ENCODE measurements at places on chromosomes 16 and 17. TPM values are rescaled to one million over a fixed set of nuclear protein-coding genes. Genes with fewer than 3 reads are reported as not detected.
A peak's percentile ranks its signal among the peaks of the same experiment; 100 is the strongest.

The CYB5B gene
- 120 TPM for total RNA-seq

The FNDC8 gene
- total RNA-seq: not detected

The GRIN2A gene
- 0.03 TPM for total RNA-seq

The CACNA1G gene
- total RNA-seq: not detected

The ST6GALNAC1 gene
- 0.77 TPM for total RNA-seq

The DLX3 gene
- 0.13 TPM for total RNA-seq

The SRL gene
- total RNA-seq: 0.26 TPM

The TBX4 gene
- 1.1 TPM for total RNA-seq

DNA sequence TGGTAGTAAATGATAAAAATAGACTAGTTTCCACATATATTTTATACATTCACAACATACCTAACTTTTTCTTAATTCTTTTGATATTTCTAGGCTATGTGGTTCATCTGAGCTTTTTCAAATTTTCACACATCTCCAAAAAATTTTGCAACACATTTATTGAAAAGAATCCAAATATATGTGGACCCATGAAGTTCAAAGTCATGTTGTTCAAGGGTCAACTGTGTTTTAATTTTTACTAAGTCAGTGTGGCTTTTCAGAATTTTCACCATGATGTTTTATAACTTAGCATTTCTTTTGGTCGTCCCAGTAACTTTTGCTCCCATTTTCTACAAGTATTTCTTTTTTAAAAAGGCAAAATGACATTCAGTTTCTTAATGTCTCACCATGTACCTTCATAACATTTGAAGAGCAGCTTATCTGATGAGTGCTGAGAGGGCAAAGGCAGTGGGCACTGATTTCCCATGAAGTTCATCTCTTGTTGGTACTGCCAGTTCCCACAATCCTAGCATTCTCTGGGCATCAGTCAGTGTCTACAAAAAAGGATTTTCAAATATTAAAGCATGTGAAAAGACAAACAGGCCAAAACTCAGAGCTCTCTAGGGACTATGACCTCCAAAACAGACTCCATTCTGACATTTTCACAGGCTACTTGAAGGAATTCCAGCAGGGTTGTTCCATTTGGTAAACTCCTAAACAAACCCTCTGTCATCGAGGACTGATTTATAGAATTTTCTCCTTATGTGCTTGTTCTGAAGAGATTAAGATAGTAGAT lies 80.3 kb downstream of the MRTFB start:
- no peaks in the 10 kb centered on the region for H3K27me3 ChIP-seq
- peaks cover 3% of the 10 kb centered on the region for H3K4me1 ChIP-seq
- H3K27ac ChIP-seq: no peak overlapping the region
- H3K4me3 ChIP-seq: no peak overlapping the region

GRCh38 chr17:72056727-72057290 lies 64.0 kb upstream of the SOX9 start:
- no peak overlapping the region for H3K27ac ChIP-seq
- H3K36me3 ChIP-seq: no peaks in the 10 kb centered on the region
- H3K4me1 ChIP-seq: no peaks in the 10 kb centered on the region
- H3K27me3 ChIP-seq: no peaks in the 10 kb centered on the region
- no peak for DNase-seq

DNA sequence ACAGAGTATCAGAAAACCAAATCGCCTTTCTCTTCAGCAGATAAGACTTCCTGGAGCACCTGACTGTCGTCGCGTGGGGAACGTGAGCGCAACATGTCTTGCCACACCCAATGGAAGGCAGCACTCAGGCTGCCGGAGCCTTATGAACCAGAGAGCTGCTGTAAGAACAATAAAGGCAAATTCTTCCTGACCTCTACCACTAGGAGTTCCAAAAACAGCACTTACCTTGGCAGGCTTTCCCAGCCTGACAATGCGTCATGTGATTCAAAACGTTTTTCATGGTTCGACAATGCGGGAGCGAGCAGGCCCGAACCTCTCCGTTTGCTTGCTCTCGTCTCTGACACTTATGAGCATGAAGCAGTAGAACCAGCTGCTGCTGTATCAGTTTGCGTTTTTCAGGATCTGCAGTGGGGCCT lies 75.8 kb upstream of the TRAP1 start:
- peaks cover 3% of the 10 kb centered on the region for H3K27me3 ChIP-seq
- no peak overlapping the region for H3K4me3 ChIP-seq
- H3K27ac ChIP-seq: peak overlapping the region; percentile 51

- peak overlapping the region; percentile 51 for H3K4me3 ChIP-seq
- H3K36me3 ChIP-seq: peaks cover 8% of the 10 kb centered on the region
- peaks cover 50% of the 10 kb centered on the region for H3K4me1 ChIP-seq
- H3K27me3 ChIP-seq: peaks cover 4% of the 10 kb centered on the region
- peak overlapping the region; percentile 84 for H3K27ac ChIP-seq
- DNase-seq: no peak
Measured at GRCh38 chr17:75267153-75267410, 3.9 kb downstream of the MIF4GD start.

GRCh38 chr16:65181071-65181561 lies 59.3 kb upstream of the CDH11 start:
- H3K27me3 ChIP-seq: no peaks in the 10 kb centered on the region
- no peaks in the 10 kb centered on the region for H3K4me1 ChIP-seq
- no peak for DNase-seq
- no peak overlapping the region for H3K27ac ChIP-seq
- no peaks in the 10 kb centered on the region for H3K36me3 ChIP-seq
- no peak overlapping the region for H3K4me3 ChIP-seq

DNA sequence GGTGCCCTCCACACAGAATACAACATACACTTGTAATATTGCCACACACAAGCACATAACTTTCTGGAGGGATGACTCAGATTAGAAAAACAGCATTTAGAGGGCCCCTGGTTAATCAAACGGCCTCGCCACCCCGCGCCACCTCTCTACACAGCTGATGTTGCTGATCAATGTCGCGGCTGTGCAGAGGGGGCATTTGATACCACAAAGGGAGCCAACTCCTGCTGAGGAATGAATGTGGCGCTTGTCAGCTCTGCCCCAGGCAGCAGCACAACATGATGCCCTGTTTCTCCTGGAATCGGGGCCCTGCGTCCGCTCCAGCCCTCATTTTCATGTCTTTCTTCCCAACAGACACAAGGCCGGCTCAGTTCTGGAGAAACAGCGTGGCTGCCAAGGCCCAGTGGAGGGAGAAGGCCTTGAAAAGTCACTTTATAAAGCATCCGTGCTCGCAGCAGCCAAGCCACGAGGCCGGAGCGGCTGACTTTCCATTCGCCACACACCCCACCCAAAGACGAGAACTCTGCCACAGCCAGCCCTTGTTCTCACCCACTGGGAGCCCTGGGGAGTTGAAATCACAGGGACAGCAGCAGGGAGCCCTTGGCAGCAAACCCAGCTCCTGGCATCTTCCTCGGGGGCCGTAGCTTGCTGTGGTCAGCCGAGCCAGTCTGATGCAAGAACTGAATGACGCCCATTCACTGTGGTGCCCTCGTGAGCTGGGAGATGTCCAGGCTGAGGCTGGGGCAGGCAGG lies 65.6 kb downstream of the XYLT1 start:
- no peak overlapping the region for H3K27ac ChIP-seq
- H3K4me1 ChIP-seq: peaks cover 9% of the 10 kb centered on the region
- H3K36me3 ChIP-seq: no peaks in the 10 kb centered on the region

GRCh38 chr17:57985675-57985974 lies 2.4 kb downstream of the VEZF1 start:
- peaks cover 27% of the 10 kb centered on the region for H3K4me1 ChIP-seq
- peaks cover 13% of the 10 kb centered on the region for H3K36me3 ChIP-seq
- DNase-seq: no peak
- H3K27ac ChIP-seq: no peak overlapping the region
- H3K4me3 ChIP-seq: no peak overlapping the region

DNA sequence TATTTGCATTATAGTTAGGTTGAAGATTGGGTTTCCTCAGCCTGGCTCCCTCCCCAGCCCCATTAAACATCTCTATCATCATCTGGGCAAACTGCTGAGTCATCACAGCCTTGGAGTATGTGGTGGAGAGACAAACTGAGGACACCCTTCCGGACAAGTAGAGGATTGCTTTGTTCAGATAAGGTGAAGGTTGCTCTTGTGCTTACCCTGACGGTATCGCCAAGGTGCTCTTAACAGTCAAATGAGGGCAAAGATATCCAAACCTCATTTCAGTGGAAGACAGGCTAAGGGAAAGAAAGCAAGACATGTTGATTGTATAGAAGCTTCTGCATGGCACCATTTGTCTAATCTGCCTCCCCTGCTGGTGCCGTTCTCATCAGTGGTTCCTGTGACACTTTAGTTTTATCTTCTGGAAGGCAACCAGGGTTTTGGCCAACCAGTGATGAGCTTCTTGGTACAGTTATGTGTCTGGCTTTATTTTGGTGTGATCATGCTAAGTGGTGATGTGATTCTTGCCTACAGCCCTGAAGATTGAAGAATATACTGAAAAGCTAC lies 56.9 kb upstream of the LGALS9 start:
- H3K27ac ChIP-seq: no peak overlapping the region
- H3K36me3 ChIP-seq: no peaks in the 10 kb centered on the region
- DNase-seq: no peak
- peaks cover 8% of the 10 kb centered on the region for H3K27me3 ChIP-seq
- peaks cover 3% of the 10 kb centered on the region for H3K4me1 ChIP-seq
- H3K4me3 ChIP-seq: no peak overlapping the region

- no peak for DNase-seq
- no peaks in the 10 kb centered on the region for H3K36me3 ChIP-seq
- H3K4me1 ChIP-seq: no peaks in the 10 kb centered on the region
- H3K4me3 ChIP-seq: no peak overlapping the region
- H3K27ac ChIP-seq: no peak overlapping the region
Measured at GRCh38 chr16:69283851-69284250, 27.3 kb upstream of the VPS4A start.

DNA sequence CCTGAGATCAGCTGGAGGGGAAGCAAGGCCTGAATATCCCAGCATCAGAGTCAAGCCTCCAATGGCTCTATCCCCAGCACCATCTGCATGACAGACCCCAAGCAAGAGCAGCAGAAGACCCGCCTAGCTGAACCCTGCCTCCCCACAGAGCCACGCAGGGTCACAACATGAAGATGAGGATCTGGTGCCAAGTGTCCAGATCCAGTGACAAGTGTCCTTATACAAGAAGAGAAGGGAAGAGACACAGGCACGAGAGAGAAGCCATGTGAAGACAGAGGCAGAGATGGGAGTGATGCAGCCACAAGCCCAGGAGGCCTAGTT lies 28.9 kb downstream of the TNFRSF13B start:
- H3K4me1 ChIP-seq: peaks cover 6% of the 10 kb centered on the region
- H3K27ac ChIP-seq: no peak overlapping the region
- H3K27me3 ChIP-seq: peaks cover 9% of the 10 kb centered on the region
- no peak for DNase-seq

GRCh38 chr16:50539822-50540710 lies 8.1 kb upstream of the NKD1 start:
- H3K4me3 ChIP-seq: no peak overlapping the region
- H3K27me3 ChIP-seq: peaks cover 10% of the 10 kb centered on the region
- peaks cover 9% of the 10 kb centered on the region for H3K4me1 ChIP-seq
- no peak overlapping the region for H3K27ac ChIP-seq
- no peaks in the 10 kb centered on the region for H3K36me3 ChIP-seq

DNA sequence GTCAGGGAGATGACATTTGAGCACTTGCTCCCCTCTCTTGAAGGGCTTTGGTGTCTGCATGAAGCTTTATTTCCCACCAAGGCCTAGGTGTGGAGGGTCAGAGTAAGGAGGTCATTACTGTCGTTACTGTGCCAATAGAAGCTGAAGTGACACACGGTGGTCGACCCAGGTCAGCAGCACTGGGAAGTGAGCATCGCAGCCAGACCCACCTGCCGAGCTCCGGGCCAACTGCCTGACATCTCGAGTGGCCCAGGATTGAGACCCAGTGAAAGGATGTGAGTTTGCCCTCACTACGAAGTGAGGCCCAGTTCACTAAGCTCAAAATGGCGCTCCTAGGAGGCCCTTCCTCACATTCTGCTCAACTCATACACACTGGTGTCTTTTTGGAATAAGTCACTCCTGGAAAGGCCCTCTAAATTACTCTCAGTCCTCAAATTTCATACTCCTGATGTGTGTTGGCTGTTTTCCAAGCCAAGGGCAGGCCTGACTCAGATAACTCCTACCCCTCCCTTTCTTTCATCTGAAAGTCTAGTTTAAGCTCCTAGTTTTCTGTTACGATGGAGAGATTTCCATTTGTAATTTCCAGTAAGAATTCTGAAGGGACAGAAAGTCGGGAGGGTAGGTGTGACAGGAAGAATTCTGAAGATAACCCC lies 200.4 kb downstream of the LGALS9B start:
- no peak overlapping the region for H3K4me3 ChIP-seq
- no peaks in the 10 kb centered on the region for H3K36me3 ChIP-seq
- peaks cover 3% of the 10 kb centered on the region for H3K27me3 ChIP-seq
- H3K4me1 ChIP-seq: peaks cover 30% of the 10 kb centered on the region
- H3K27ac ChIP-seq: no peak overlapping the region
- no peak for DNase-seq

DNA sequence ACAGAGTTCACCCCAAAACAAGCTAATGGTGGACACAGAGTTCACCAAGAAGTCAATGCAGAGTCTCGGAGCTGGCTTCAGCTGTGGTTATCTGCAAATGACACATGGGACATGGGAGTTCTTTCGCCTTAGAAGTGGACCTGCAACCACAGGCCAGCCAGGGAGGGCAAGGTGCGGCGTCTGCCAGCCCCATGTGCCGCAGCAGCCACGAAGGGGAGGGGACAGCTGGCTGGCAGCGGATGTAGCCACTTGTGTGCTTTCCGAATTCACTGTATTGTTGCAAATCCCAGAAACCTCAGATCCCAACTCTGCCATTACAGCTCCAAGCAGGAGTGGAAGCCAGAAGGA lies 24.8 kb downstream of the LMF1 start:
- H3K27ac ChIP-seq: no peak overlapping the region
- no peak overlapping the region for H3K4me3 ChIP-seq
- H3K36me3 ChIP-seq: peaks cover 51% of the 10 kb centered on the region
- H3K4me1 ChIP-seq: no peaks in the 10 kb centered on the region

DNA sequence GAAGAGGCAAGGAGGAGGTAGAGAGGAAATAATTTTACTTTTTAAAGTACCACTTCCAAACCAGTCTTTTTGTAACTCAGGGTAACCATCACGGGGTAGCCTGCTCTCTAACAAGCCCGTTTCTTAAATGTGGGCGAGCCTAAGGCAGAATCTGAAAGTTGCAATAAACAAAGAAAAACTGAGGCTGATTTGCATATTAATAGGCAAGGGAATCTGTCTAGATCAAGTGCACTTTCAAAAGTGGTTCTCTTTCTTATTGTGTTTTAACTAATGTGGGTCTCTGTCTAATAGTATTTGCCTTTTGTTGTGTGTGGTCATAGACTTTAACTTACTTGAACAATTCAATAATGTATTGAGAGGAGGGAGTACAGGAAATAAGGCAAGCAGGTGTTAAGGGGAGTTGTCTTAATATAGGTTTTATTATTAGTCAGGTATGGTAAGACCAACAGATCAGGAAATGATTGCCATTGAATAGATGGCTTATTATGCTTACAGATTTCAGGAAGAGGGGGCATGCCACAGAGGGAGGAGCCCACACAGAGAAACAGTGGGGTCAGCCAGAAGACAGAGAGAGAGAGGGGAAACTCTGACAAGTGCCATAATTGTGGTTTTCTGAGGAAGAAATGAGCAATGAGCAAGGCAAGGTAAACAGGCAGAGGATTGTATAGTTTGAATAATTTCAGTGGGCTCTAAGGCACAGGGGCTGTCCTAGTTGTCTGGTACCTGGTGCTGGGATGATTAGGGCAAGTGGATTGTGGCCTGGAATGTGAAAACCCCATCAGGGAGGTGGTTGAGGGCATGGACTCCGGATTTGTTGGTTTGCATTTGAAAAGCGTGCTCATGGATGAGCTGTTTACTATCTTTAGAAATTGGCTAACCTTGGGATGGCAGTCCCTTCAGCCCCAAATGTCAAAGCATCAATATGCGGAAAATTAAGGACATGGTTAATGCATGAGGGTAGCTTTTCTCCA lies 237.2 kb downstream of the TOX3 start:
- H3K36me3 ChIP-seq: no peaks in the 10 kb centered on the region
- H3K4me3 ChIP-seq: no peak overlapping the region
- DNase-seq: no peak
- no peak overlapping the region for H3K27ac ChIP-seq
- H3K4me1 ChIP-seq: no peaks in the 10 kb centered on the region
- H3K27me3 ChIP-seq: peaks cover 1% of the 10 kb centered on the region
